CD4-positive, alpha-beta T cell treated with Interleukin-15 for 4 hours (primary cell): ENCODE measurements at places on chromosomes 2 and 18.

DNA sequence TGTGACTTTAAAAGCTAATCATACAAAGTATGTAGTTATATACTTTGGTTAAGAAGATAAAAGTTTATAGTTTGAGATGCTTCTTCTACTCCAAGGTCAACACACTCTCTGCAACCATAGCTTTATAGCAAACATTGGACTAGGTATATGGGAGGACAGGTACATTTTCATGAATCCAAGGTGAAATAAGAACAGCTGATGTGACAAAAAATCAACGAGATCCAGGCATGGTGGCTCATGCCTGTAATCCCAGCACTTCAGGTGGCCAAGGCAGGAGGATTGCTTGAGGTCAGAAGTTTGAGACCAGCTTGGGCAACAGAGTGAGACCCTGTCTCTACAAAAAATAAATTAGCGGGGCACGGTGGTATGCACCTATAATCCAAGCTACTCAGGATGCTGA, 163.3 kb upstream of the VWC2L start:
- no peak for DNase-seq

GRCh38 chr2:230669386-230669950, 43.2 kb upstream of the CAB39 start:
- DNase-seq, result no peak

GRCh38 chr2:237995036-237995435, 28.2 kb downstream of the UBE2F start:
- no peak for DNase-seq

- DNase-seq, result no peak
Observed at GRCh38 chr2:23589220-23589647, 204.3 kb downstream of the KLHL29 start.

- no peak for DNase-seq
Observed at GRCh38 chr2:202624133-202624532, 10.6 kb upstream of the FAM117B start.

DNA sequence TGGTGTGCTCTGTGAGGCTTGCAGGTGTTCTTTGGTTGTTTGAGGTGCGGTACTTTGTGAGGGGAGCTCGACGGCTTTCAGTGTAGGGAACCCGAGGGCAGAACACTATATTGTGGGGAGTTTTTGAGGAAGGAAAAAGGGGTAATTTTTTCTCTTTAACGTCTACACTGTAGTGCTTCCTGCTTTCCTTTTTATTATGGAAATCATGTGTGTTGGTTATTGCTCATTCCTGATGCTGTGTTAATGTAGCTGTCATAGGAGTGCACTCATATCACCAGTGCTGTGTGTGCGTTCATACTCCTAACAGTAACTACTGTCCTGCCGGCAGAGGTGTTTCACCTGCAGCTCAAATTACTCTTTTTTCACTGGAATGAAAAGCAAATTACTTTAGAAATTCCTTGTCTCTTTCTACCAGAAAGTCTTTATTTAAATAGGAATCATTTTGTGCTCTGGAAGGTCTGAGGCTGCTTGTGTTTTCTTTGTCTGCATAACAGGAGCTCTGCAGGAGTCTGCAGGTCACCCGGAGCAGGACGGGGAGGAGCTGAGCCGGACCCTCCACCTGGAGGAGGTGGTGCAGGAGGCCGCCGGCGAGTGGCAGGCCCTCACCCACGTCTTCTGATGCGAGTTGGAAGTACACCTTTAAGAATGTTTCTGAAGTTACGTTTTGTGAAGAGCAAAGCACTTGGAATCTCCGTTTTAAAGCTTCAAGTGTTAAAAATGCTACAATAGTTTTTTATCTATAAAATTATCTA, 145.5 kb downstream of the ZNF236 start:
- DNase-seq, result no peak

- DNase-seq, result no peak
Observed at GRCh38 chr2:215794829-215795546, 218.4 kb downstream of the MREG start.

GRCh38 chr18:76618721-76619120, 123.7 kb upstream of the ZNF516 start:
- no peak for DNase-seq

GRCh38 chr18:78630356-78630755, 349.3 kb upstream of the SALL3 start:
- no peak for DNase-seq

GRCh38 chr2:21307037-21307436, 183.3 kb downstream of the TDRD15 start:
- no peak for DNase-seq

GRCh38 chr2:55922291-55922907, 1.2 kb downstream of the EFEMP1 start:
- DNase-seq, result no peak

- no peak for DNase-seq
Observed at GRCh38 chr2:122333932-122334331, 578.5 kb downstream of the TSN start.

DNA sequence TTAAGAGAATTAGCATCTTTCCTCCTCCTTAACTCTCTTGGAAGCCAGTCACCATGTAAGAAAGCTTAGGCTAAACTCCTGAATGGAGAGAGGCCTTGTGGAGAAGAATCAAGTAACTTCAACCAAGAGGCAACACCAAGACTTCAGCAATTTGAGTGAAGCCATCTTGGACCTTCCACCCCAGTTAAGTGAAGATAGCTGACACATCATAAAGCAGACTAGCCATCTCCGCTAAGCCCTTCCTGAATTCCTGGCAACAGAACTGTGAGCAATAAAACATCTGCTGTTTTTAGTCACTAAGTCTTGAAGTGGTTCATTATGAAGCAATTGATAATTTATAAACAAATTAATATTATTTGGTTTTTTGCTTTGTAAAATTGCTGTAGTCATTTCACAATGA, 1.5 kb upstream of the ZNF397 start:
- no peak for DNase-seq

GRCh38 chr2:191003405-191004309, 10.3 kb downstream of the STAT1 start:
- no peak for DNase-seq

DNA sequence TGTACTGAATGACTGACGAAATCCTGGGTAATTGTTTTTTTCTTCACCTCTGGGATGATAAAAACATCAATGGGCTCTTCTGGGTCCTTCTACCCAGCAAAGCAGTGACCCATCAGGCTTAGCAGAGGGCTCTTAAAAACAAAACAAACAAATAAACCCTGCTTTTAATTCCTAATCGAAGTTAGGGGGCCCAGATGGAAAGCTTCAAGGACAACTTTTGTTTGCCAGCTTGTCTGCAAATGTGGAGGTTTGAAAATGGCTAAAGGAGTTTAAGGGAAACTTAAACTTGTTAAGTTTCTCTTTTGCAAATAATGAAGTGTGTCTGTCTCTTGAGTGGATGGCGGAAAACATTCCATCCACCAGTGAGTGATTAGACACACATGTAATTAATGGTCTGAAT, 327.2 kb downstream of the SATB2 start:
- no peak for DNase-seq
